ENCODE measurements at places on chromosomes 7 and 10. TPM values are rescaled to one million over a fixed set of nuclear protein-coding genes. Genes with fewer than 3 reads are reported as not detected.
A peak's percentile ranks its signal among the peaks of the same experiment; 100 is the strongest.

Gene GLI3
- total RNA-seq: 3.3 TPM

Gene CYP2C19
- 0.11 TPM for total RNA-seq

Gene KIAA1549
- 2.1 TPM for total RNA-seq

Gene CACNA2D1
- total RNA-seq: 38.5 TPM

DNA sequence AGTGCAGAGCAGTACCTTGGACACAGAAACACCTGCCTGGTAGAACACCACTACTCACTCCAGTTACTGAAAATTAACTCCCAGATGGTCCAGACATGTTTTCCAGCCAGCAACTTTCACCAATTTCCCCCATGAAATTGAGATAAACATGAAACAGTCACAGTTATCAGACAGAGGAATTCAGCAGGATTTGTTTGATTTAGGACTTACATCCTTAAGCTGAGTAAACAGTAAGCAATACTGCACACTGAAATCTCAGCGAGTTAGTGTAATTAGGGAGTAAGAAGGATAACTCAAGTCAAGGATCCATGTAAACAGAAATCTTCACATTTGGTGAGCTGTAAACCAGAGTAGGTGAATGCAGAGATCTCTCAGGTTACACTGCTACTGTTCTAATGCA is 353.5 kb downstream of the ELMO1 start:
- no peak for DNase-seq

DNA sequence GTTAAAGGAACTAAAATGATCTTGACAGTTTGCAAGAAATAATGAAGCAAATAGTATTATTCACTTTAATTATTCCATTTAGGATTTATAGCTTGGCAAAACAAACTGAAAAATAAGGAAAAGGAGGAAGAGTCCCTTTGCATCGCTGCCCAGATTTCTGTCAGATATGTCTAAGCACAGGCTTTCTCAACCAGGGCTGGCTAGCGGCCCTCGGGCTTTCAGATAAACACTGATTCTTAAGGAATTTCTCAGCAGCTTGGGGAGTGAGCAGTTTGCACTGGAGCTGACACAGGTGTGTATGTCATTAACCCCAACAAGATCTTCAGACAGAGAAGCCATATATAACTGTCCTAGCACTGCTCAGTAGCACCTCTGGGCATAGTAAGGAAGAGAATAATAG is 47.9 kb upstream of the SEMA3D start:
- DNase-seq: no peak

GRCh38 chr7:142808802-142809583 is 38.2 kb downstream of the PRSS2 start:
- DNase-seq: peak; percentile 47

GRCh38 chr7:98105942-98106544 is 619 bp upstream of the LMTK2 start:
- DNase-seq: no peak

- DNase-seq: no peak
Observed at GRCh38 chr10:61301575-61301974, 151.6 kb downstream of the TMEM26 start.
